Tibial artery (tissue), 4 donors: ENCODE measurements at places on chromosomes 13 and 19.

GRCh38 chr19:53927739-53928138, 18.7 kb downstream of the CACNG7 start:
- no peaks in the 10 kb centered on the region for H3K27me3 ChIP-seq
- no peak for DNase-seq
- H3K27ac ChIP-seq = no peak overlapping the region
- no peak overlapping the region for H3K4me3 ChIP-seq
- no peaks in the 10 kb centered on the region for H3K36me3 ChIP-seq

- H3K27ac ChIP-seq = peak overlapping the region; percentile 96
- H3K4me1 ChIP-seq = peaks cover 26% of the 10 kb centered on the region
- no peak for DNase-seq
These were observed 28.6 kb upstream of the NDUFS7 start for GRCh38 chr19:1354970-1355567.

DNA sequence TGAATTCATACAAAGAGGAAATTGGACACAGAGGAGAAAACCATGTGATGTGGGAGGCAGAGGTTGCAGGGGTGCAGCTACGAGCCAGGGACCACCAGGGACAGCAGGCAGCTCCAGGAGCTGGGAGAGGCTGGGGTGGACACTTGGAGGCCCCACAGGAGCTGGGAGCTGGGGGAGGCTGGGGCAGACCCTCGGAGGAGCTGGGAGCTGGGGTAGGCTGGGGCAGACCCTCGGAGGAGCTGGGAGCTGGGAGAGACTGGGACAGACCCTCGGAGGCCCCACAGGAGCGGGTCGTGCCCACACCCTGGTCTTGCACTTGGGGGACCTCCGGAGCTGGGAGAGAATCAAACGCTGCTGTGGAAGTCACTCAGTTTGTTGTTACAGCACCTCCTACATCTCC, 141.7 kb downstream of the SOX1 start:
- H3K4me3 ChIP-seq = no peak overlapping the region
- DNase-seq = no peak
- peaks cover 23% of the 10 kb centered on the region for H3K27me3 ChIP-seq
- H3K4me1 ChIP-seq = no peaks in the 10 kb centered on the region

GRCh38 chr13:31221057-31221456, 21.3 kb downstream of the B3GLCT start:
- no peak overlapping the region for H3K27ac ChIP-seq
- H3K36me3 ChIP-seq = peaks cover 16% of the 10 kb centered on the region
- DNase-seq = no peak

- no peaks in the 10 kb centered on the region for H3K27me3 ChIP-seq
- H3K4me3 ChIP-seq = peak overlapping the region; percentile 69
- H3K36me3 ChIP-seq = peaks cover 41% of the 10 kb centered on the region
- H3K4me1 ChIP-seq = peaks cover 21% of the 10 kb centered on the region
These were observed 791 bp downstream of the TMED1 start for GRCh38 chr19:10835089-10835753.

- no peaks in the 10 kb centered on the region for H3K4me1 ChIP-seq
- H3K36me3 ChIP-seq = peaks cover 49% of the 10 kb centered on the region
- no peaks in the 10 kb centered on the region for H3K27me3 ChIP-seq
- H3K27ac ChIP-seq = no peak overlapping the region
- no peak for DNase-seq
These were observed 7.2 kb downstream of the RNU6-9 start for GRCh38 chr19:900302-901111.

DNA sequence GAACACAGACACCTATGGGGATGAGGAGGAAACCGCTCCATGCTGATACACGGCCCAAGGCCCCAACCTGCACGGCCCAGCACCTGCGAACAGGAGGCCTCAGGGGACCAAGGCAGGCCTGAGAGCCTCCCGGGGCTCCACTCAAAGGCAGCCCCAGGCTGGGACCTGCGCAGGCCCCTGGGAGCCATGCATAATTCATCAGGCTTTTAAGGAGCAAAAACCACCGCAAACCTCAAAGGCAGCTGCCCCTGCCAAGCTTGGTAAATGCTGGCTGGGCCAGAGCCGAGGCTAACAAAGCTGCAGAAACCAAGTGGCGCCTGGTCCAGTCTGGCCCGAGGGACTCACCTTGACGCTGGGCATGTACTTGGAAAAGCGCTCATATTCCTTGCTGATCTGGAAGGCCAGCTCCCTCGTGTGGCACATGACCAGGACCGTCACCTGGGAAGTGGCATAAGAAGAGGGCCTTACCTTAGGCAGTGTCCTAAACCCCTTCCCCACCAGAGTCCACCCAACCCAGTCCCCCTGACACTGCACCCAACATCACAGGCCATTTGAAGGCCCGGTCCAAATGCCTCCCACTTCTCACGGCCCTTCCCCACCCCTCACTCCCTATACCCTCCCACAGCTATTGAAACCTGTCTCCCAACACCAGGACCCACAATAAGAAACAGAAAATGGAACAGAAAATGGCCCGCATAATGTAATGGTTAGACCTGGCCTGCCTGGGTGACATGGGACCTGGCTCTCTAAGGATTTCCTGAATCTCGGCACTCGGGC, 7.8 kb downstream of the DDX39A start:
- no peak overlapping the region for H3K27ac ChIP-seq
- no peaks in the 10 kb centered on the region for H3K4me1 ChIP-seq
- DNase-seq = no peak
- H3K27me3 ChIP-seq = no peaks in the 10 kb centered on the region

DNA sequence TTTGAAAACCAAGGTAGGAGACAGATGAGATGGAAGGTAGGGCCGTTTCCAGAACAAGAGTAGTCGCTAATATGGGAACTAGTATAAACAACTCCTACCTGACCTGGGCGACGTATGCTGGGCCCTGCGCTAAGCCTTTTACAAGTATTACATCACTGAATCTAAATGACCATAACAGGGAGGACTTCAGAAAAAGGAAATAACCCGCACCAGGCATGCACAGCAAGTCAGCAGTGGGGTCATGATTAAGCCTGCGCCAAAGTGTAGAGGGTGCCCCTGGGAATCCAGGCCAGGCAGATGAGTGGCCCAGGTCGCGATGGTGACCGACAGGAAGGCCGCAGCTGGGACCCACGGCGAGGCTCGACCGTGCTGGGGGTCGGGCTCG, 613 bp downstream of the ATP13A1 start:
- H3K36me3 ChIP-seq = peaks cover 27% of the 10 kb centered on the region
- no peak for DNase-seq
- no peaks in the 10 kb centered on the region for H3K27me3 ChIP-seq
- H3K27ac ChIP-seq = peak overlapping the region; percentile 83

DNA sequence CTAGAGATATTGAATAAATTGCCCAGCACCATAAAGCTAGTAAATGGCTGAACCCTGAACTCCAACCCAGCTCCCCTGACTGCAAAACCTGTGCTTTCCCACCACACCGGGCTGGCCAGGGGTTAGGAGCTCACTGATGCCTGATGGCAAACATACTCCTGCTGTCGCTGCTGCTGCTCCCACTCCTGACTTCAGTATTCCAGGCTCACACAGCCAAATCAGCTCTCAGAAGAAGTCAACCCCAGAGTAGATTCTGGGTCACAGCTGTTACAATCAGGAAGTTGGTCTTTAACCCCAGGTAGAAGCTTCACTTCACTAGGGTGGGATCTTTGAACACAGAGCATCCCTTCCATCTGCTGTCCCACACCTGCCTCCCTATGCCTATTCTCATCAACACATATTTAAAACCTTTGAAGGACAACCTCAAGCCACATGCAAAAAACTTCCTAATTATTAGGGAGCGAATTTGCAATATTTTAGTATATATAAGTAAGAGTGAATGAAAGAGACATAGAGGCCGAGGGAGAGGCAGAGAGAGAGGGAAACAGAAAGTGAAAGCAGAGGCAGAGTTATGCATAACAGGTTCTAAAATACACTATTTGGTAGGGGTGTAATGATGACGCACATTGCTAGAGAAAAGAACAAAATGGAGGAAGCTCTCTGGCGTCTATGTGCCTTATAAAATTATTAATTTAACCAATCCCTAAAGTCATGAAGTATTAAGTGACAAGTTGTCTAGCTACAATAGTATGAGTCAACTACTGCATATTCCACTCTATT, 99.4 kb upstream of the SERP2 start:
- peak overlapping the region; percentile 83 for H3K27ac ChIP-seq
- DNase-seq = no peak
- H3K27me3 ChIP-seq = no peaks in the 10 kb centered on the region
- H3K4me3 ChIP-seq = peak overlapping the region; percentile 4
- no peaks in the 10 kb centered on the region for H3K36me3 ChIP-seq

- peaks cover 23% of the 10 kb centered on the region for H3K4me1 ChIP-seq
- H3K36me3 ChIP-seq = peaks cover 5% of the 10 kb centered on the region
- no peaks in the 10 kb centered on the region for H3K27me3 ChIP-seq
- no peak for DNase-seq
These were observed 25.6 kb downstream of the EPS15L1 start for GRCh38 chr19:16446108-16446723.

GRCh38 chr19:10105509-10106099, 558 bp upstream of the PPAN start:
- peak overlapping the region; percentile 97 for H3K4me3 ChIP-seq
- H3K27me3 ChIP-seq = no peaks in the 10 kb centered on the region
- no peak overlapping the region for H3K27ac ChIP-seq
- H3K4me1 ChIP-seq = no peaks in the 10 kb centered on the region
- DNase-seq = no peak
